ENCODE measurements at places on chromosomes 7 and 10.

DNA sequence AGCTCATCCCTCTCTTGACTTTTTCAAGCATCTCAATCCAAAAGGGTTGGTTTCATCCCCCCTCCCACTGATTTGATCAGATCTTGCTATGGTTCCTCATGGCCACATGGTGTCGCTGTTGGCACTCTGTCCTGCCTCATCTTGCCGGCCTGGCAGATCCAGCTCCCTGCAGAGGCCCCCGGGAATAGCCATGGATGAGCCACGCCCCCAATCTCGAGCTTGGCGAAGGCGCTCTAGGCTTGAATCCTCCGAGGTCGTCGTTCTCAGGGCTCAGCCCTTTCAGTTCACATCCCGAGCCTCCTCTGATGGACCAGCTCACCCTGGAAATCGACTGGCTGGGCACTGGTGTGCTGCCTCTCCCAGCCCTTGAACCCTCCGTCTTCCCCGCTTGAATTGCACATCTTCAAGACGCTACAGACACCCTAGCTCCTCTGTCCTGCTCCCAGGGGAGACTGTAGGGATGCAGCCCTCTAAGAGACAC, 628.7 kb downstream of the TYW1 start:
- DNase-seq, result peak; percentile 37

DNA sequence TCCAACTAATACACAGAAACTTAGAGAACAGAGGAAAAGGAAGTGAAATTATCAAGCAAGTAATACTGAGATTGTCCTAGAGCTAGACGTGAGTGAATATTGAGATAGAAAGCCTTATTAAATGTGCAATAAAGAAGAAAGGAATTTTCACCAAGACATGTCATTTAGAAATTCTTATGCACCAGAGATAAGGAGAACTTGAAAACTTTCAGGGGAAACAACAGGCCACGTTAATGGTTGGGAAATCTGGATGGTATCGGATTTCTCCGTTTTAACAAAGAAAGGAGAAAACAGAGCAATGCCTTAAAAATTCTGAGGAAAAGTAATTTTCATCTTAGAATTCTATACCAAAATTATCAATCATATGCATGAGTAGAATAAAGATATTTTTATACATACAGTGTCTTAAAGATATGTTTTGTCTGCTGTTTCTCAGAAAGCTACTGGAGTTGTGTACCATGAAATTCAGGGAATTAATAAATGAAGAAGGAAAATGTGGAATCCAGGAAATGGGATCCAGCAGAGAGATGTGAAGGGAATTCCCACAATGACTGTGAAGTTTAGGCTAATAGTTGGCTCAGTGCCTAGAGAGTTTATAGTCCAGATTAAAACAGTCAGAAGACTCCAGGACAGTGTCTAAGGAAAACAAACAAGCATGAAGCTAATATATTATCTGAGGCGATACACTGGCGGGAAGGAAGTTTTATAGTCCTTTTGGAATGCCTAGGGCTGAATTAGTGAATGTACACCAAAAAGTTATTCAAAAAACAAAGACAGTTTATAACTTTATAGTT, 159.5 kb downstream of the PPP1R9A start:
- no peak for DNase-seq

DNA sequence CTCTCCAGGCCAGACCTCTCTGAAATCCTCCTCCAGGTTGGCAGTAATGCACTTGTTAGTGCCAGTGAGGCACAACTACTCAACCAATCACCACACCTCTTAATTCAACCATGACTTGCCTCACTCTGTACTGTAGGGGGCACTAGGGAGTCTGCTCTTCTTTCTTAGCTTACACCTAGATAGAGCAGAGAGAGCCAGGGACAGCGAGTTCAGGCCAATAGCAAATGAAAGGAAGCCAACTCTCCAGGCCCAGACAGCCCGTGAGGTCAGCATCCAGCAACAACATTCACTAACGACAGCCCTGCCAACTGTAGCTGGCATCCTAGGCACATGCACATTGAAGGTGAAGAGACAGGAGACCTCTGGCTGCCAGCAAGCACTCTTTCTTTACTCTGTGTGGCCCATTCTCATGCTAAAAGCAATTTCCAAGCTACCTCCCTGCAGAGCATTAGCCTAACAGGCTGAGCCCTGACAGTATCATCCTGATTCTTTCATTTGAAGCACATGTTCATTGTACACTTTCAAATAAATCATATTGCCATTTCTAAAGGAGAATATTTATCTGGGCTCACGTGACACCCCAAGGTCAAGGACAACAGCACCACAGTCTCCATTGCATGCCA, 136.3 kb downstream of the DPY19L1 start:
- DNase-seq, result peak; percentile 18

GRCh38 chr10:127563718-127564553, 14.8 kb downstream of the NPS start:
- peak; percentile 23 for DNase-seq

DNA sequence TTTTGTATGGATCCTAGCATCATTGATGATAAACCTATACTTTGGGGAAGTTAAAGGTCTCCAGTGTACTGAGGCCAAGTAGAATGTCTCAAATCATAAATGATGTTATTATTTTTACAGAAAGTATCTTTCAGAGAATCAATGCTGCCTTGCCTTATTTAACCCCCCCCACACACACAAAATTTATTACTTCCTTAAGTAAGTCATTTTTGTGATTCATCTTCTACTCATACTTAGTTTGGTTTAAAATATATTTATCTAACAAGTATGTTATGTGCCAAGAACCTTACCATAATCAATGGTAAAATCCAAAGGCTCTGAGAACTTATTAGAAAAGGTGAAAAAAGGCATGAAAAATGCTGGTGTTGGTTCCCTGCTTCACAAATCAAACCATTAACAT, 18.8 kb upstream of the CLDN12 start:
- no peak for DNase-seq

Measured in germinal center (tissue), 1 donor.